Activated CD4-positive, alpha-beta T cell treated with anti-CD3 and anti-CD28 coated beads for 1 hour (primary cell): ENCODE measurements at places on chromosomes 2 and 18.

DNA sequence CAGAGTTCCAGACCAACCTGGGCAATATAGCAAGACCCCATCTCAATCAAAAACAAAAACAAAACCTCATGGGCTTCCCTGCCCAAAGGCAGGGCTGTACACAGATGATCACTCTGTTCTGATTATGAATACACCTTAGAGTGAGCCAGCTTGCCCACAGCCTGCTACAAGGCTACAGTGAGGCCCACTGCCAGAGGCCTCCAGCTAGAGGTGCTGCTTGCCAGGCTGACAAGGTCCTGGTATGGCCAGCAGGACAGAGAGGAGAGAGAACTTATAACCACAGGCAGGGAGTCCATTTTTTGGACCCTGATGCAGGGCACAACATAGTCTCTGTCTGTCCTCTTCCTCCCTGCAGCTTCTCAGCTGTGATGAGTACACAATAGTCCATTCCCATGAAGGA lies 41.5 kb downstream of the KANSL3 start:
- no peak for DNase-seq

GRCh38 chr18:31680433-31680811 lies 4.0 kb downstream of the B4GALT6 start:
- DNase-seq = no peak

DNA sequence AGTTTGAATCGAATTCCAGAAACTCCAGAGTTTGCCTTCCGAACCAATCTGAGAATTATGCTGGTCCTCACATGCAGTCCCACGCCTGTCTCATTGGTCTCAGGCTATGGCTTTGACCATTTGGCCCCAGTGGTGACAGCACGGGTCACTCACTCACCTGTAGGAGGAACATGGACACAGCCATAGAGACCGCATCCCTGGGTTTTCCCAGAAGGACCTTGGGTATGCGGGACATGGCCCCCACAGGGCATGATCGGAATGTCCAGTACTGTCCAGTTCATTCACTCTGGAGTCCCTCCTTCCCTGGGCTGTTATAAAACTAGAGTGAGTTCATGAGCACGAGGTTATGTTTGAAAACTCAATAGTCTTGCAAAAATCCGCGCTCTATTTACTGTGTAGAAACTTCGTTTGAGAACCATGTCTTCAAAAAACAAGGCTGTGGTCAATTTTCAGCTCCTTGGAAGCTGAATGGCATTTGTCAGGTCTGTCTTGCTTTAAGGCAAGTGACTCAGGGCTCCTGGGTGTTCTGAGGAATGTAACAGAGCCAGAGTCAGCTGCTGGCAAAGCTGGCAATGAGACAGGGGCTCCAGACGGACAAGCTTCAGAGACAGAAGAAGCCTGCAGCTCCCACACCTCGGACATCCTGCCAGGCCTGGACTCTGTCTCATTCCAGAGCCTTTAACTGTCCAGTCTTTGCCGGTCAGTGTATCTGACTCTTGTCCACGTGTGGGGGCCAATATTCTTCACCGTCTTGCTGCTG lies 86.7 kb upstream of the TMEM18 start:
- DNase-seq = no peak

DNA sequence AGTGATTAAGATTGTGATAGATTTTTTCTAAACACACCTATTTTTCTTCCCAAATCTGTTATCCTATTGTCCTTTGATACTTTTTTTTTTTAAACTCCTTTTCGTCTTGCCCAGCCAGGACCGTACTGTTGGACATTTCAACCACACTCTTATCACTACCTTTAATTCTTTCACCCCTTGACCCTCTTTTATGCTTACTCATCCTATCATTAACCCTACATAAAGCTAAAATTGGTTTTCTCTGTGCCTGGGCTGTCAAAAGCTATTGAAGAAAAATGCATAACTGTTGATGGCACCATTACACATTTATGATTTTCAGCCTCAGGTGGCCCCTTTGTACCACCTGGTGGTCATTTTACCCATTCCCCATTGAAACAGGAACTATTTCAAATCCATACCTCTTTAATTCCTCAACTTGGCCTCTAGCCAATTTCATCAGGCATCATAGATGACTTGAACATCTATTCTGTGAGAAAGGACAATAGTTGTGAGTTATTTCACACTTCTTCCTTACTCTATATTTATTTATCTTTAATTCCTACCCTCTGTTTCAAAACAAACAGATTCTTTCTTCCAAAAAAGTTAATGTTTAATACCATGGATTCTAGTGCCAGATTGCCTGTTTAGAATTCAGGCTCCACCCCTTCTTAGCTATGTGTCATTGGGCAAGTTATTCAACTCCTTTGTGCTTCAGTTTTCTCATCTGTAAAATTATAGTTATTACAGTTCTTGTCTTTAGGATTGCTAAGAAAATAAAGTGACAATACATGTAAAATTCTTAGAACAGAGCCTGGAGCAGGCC lies 258.6 kb downstream of the CAMKMT start:
- no peak for DNase-seq

- DNase-seq = no peak
Observed at GRCh38 chr2:186592137-186592875, 2.5 kb downstream of the ITGAV start.

DNA sequence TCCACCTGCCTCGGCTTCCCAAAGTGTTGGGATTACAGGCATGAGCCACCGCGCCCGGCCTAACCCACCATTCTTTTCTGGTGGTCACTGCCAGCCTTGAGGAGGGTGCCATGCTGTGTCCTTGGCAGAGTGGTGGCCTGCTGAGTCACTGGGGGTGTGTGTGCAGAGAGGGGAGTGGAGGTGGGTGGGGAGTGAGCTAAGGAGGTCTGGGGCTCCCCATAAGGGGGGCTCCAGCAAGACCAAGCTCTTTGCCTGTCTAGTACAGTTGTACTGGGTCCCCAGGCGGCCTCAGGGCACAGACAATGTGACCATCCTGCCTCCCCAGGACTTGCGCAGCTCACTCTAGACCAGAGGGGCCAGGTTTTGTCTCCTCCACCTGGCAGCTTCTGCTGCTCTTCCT lies 36.1 kb downstream of the LAMA3 start:
- no peak for DNase-seq

DNA sequence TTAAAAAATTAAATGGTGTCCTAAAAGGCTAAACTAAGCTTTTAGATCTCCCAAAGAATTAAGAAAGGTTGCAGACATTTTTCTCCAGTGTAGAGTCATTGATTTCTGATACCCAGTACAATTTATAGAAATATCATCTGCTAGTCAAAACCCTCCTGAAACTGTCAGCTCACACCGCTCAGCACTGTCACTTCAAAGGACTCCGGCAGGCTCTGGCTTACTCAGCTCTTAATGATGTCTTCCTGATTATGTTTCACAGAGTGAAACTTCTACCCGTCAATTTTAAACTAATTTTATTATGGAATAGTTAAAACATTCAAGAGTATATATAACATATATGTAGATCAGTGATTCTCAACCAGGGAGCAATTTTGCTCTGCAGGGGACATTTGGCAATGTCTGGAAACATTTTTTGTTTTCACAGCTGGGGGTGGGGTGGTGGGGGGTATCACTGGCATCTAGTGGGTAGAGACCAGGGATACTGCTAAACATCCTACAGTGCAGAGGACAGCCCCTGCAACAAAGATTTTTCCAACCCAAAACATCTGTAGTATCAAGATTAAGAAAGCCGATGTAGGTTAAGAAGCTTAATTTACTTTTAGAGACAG lies 31.6 kb downstream of the CDK15 start:
- no peak for DNase-seq

- DNase-seq = no peak
Observed at GRCh38 chr2:60058781-60059180, 494.7 kb downstream of the BCL11A start.

- DNase-seq = no peak
Observed at GRCh38 chr18:9708057-9708433, at the start of gene RAB31. Gene RAB31, plus strand, starts transcription at chr18:9708301. Its CDS starts 105 bp downstream, at chr18:9708406.

DNA sequence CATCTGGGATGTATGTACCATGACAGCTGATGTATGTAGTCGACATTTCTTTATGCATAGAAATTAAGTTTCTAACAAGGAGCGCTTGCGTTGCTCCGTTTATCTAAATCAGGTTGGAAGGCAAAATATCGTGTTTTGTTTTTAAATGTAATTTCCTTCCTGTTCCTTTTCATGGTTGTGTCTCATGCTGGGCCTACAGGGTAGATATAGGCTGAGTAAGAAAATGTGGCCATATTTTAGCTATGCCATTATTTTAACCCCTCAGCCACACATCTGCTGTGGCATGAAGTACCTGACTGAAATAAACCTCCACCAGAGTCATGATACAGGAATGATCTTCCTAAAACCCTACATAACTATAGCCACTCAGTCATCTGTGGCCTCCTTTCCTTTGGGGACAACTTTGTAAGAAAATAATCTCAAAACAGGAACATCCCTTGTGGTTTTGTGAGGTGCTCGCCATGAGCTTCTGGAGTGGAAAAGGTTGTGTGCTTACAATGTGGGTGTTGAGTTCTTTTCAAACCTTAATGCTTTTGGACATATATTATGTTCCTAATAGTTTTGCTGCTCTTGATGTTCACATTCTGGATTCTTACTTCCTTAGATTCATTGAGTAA lies 214.3 kb downstream of the FAM210A start:
- DNase-seq = no peak

- DNase-seq = peak; percentile 77
Observed at GRCh38 chr2:27380626-27381545, at the start of gene ZNF513. Gene ZNF513, minus strand, starts transcription at chr2:27380734. Its CDS starts 208 bp downstream, at chr2:27380526.

DNA sequence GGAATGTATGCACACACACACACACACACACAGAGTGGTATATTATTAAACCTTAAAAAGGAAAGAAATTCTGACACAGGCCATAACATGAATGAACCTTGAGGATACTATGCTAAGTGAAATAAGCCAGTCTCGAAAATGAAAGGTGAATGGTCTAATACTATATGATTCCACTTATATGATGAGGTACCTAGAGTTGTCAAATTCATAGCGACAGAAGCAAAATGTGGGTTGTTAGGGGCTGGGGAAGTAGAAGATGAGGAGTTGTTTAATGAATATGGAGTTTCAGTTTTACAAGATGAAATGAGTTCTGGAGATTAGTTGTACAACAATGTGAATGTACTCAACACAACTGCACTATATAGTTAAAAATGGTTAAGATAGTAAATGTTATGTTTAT lies 118.1 kb downstream of the ABCA12 start:
- DNase-seq = no peak

DNA sequence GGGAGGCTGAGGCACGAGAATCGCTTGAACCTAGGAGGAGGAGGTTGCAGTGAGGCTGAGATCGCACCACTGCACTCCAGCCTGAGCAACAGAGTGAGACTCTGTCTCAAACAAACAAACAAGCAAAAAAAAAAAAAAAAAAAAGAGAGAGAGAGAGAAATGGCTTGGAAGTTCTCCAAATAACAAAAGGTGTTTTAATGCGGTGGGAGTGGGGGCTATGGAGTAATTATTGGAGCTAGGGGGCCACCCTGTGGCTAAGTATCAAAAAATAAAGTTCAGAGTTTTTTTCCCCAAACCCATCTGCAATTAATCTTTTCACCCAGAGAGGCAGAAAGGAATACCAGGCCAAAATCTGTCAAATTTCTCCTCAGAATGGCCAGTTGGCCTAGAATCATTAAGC lies 23.0 kb upstream of the CEP68 start:
- DNase-seq = no peak

- DNase-seq = no peak
Observed at GRCh38 chr2:238466243-238466756, 39.6 kb downstream of the ASB1 start.

DNA sequence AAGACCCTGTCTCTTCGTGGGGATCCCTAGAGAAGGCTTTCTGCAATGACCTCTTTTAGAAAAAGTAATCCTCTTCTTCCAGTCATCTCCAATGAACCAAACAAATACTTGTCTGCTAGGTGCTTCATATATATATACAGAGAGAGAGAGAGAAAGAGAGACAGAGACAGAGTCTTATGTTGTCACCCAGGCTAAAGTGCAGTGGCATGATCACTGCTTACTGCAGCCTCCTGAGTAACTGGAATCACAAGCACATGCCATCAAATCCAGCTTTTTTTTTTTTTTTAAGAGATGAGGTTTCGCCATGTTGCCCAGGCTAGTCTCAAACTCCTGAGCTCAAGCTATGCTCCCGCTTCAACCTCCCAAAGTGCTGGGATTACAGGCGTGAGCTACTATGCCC lies 18.6 kb upstream of the PKDCC start:
- no peak for DNase-seq

- DNase-seq = no peak
Observed at GRCh38 chr2:555164-555922, 121.9 kb downstream of the TMEM18 start.

DNA sequence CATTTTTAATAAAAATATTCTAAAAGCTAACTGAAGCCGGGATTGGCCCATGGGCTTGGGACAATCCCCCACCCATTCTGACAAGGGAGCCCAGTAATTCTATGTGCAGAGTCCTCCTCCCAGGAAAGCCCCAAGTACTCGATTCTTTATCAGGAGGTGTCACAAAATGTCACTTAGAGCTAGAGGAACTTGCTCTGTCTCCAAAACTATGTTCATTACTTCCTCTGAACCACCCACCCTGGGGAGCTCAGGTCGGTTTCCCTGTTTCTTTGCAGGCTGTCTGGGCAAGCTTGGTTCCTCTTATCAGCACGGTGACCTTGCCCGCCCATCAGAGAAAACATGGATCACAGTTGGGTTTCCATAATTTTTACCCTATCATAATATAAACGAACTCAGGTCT lies 430.6 kb upstream of the ID2 start:
- no peak for DNase-seq

DNA sequence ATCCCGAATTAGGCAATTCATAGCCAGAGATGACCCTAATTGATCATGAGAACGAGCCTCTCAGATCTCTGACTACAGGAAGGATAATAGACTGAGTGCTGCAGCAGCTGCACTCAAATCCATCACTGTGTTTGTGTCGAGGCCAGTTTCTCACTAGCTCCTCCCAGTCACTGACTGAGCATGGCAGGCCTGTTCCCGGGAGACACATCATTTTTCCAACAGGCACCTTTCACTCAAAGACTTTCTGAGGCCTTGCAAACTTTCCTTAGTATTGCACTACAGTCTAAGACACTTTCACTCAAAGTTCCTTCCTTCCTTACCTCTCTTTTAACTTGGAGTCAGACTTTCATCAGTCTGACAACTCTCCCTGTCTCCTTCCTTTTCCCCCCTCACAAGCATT lies 13.7 kb downstream of the SOS1 start:
- DNase-seq = no peak

GRCh38 chr18:5646739-5647138 lies 102.9 kb upstream of the EPB41L3 start:
- no peak for DNase-seq

- DNase-seq = no peak
Observed at GRCh38 chr2:108253106-108253505, 13.3 kb downstream of the SULT1C3 start.

- DNase-seq = no peak
Observed at GRCh38 chr18:68817584-68817983, 19.7 kb downstream of the CCDC102B start.

GRCh38 chr2:235553696-235554100 lies 59.9 kb downstream of the AGAP1 start:
- no peak for DNase-seq

DNA sequence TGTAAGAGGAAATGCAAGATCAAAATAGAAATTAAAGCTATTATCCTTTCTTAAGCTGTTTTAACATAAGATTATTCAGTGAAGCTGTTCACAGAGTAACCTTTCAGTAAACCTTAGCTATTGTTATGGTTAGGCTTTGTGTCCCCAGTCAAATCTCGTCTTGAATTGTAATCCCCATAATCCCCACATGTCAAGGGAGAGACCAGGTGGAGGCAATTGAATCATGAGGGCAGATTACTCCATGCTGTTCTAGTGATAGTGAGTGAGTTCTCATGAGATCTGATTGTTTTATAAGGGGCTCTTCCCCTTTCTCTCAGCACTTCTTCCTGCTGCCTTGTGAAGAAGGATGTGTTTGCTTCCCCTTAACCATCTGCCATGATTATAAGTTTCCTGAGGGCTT lies 424.4 kb downstream of the DSEL start:
- DNase-seq = no peak
